ENCODE measurements at places on chromosomes 13 and 19. TPM values are rescaled to one million over a fixed set of nuclear protein-coding genes. Genes with fewer than 3 reads are reported as not detected.

ZNF442 gene
- total RNA-seq, result 2.0 TPM

MBD3L3 gene
- not detected for total RNA-seq

FLT1 gene
- 90.2 TPM for total RNA-seq

MISP3 gene
- total RNA-seq, result 0.92 TPM

PCDH9 gene
- 0.77 TPM for total RNA-seq

XPO4 gene
- 33.3 TPM for total RNA-seq

C5AR1 gene
- not detected for total RNA-seq

PSG6 gene
- not detected for total RNA-seq

- DNase-seq, result peak; percentile 49
Measured at GRCh38 chr19:57434386-57435061, 601 bp upstream of the ZNF749 start.

DNA sequence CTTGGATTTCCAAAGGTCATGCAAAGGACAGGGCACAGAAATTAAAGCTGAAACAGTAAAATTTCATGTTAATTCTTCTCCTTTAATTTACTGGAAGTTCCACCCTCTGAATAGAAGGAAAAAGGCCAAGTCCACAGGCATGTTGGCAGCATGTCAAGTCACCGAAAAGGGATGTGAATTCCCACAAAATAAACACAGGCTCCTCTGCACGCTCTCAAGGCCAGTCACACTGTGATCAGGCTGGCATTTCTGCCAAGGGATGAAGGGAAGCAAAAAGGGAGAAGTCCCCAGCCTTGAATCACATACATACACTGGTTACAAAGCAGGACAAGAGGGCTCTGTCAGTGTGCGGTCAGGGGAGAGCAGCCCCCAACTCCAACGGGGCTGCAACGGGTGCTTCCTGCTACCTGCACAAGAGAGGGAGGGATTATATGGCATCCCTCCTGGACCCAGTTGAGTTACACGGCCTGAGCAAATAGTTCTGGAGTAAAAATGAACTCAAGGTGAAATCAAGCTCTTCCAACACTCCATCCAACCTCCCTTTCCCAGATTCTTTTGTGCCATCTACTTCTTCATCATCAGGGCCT lies 6.9 kb downstream of the DCLK1 start:
- DNase-seq, result no peak

GRCh38 chr19:54607785-54608150 lies 14.3 kb downstream of the LILRA1 start:
- DNase-seq, result no peak

- DNase-seq, result no peak
Measured at GRCh38 chr13:76148926-76149325, 512.8 kb downstream of the LMO7 start.

DNA sequence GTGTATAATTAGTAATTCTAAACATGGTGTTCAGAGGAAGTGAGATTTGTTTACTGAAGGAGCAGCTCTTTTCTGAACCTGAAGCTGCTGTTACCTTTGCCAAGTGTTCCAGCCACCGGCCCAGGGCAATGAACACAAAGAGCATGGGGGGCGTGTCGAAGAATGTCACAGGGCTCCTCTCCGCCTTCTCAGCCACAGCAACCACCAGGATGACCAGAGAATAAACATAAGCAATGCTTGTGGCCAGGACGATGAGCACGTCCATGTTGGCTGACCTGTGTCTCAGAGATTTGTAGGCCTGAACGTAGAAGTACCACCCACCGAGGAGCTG lies 53.1 kb downstream of the ATP7B start:
- DNase-seq, result no peak

DNA sequence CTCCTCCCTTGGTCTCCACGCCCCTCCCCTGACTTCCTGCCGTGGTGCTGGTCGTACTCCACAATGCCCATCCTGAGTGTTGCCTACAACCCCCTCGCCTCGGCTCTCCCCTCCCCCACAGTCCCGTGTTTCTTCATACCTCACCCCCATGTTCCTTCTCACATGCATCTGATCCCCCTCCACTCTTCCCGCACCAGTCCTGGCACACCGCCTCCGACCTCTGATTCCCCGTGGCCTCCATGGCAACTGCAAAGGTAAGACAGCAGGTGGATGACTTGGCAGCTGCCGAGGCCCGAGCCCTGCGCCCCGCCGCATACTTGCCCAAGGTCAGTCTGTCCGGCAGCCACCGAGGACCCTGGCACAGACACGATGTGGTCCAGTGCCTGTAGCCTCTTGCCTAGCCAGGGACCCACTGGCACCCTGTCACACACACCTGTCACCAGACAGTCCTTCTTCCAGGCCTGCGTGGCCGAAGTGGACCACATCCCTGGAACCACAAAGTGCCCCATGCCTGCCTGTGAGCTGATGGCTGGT lies 16.1 kb upstream of the SDHAF1 start:
- DNase-seq, result no peak

DNA sequence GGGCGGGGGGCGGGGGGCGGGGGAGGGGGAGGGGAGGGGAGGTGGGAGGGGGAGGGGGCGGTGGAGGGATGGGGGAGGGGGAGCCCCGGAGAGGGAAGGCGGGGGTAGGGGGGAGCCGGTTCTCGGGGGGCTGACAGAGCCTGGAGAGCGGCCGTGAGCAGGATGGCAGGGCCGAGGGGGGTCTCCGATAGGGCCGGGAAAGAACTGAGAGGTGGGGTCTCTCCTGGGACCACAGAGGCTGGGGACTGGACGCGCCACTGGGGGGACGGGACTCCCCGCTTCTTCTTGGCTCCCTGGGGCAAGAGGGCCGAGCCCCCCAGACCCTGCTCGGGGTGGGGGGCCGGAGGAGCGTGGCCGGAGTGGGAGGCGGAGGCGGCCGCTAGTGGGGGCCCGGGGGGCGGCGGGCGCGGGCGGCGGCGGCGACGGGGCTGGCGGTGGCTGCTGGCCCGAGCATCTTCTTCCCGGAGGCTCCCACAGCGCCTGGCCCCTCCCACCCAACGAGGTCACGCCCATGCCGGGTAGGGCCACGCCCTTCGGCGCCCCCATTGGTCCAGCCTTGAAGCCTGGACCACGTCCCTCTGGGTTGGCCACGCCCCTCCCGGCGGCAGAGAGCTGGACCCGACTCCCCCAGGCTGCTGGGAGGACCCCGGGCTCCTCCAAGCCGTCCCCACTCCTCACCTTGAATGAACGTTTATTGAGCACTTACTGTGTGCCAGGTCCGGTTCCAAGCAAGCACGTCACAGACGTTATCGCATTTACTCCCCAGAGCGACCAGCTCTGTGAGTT lies at the start of gene NOVA2:
Gene NOVA2, minus strand, starts transcription at position 313 of the 786 bp plus-strand sequence. CDS start 514 bp downstream, outside the sequence.
- DNase-seq, result peak; percentile 83

DNA sequence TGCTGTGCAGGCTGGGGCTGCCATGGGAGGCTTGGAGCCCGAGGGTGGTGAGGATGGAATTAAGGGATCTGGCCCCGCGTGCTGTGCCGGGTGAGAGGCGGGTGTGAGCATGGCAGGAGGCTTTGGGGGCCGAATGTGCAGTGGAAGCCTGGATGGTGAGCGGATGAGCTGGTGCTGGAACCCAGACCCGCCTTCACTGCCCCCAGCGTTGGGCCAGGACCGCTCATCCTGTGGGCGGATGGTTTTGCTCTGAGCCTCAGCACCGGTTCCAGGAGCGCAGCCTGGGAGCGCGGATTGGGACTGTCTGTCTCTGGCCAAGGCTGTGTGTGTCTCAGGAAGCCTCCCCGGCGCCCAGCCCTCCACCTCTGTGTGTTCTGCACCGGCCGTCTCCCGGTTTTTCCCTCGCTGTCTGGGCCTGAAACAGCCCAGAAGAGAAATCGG lies 16.7 kb downstream of the KDM4B start:
- DNase-seq, result no peak

DNA sequence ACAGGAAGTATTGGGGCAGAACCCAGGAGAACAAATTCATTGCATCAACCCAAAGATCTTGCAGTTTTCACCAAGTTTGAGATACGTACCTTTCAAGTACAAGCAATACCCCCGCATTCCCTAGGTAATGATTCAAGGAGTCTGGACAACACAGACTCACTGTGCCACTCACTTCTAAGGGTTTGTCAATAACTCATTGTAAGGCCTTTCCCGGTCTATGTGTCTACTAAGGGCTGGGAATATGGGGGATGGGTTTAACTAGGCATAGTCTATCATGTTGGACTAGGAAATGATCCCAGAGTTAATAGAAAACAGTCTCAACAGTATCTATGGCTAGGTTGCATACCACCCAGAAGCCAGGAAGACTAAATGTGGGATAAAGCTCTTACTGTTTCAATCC lies 8.3 kb upstream of the ITM2B start:
- no peak for DNase-seq

DNA sequence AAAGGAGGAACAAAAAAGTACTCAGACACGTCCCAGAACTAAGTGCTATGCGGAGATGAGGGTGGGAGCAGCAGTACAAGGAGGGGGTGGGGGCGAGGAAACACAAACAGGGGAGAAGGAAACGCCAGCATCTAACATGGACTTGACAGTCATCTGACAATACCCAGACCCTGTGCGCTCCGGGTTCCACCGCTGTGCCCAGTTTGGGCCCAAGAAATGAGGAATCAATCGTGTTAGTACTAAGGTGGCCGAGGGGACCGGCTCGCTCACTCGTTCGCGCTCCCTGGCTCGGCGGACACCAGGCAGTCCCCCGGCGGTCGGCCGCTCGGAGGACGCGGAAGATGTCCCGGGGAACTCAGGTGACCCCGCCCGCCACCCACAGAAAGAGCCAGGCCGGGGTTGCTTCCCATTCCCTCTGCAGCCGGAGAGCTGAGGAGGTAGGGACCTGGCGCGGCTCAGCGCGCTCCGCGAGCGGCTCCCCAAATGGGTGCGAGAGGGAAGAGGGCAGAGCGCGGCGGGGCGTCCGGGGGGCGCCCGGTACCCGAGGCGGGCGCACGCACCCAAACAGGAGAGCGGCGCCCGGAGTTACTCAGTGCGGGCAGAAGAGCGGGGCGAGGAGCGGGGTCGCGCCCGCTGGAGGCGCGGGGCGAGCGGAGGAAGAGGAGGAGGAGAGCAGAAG lies 616 bp downstream of the TSHZ3 start:
- peak; percentile 54 for DNase-seq

- no peak for DNase-seq
Measured at GRCh38 chr19:2716275-2716650, 4.9 kb downstream of the DIRAS1 start.

DNA sequence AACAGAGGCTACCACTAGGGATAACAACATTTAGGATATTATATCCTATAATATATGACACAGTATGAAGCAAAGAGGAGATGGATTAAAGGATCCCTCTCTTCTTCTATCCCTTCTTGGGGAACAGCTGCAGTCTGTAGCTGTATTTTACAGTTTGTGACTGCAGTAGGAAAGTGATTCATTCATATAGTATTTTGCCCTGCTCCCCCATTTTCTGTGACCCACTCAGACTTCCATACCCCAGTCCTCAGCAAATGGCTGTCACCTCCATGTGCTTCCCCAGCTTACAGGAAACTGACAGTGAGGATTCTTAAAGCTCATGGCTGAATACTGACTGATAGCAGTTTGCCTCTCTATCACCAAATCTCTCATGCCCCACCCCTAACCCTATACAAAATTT lies 27.5 kb downstream of the MICU2 start:
- DNase-seq, result no peak

DNA sequence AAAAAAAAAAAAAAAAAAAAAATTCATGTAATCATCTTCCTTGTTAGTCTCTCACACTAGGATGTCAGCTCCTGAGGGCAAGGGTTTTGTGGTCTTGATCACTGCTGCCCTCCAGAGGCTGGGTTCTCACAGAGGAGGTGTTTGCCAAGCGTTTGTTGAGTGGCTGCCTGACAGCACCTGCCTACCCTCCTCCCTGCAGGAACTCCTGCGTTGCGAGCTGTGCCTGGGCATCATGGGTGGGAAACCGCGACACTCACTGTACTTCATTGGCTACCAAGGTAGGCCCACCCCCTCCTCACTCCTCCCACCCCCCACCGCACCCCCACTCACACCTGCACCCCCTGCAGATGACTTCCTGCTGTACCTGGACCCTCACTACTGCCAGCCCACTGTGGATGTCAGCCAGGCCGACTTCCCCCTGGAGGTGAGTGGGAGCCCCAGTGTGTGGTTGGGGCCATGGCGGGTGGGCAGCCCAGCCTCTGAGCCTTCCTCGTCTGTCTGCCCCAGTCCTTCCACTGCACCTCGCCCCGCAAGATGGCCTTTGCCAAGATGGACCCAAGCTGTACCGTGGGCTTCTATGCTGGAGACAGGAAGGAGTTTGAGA lies 8.1 kb downstream of the ATG4D start:
- no peak for DNase-seq

GRCh38 chr19:41746593-41747227 lies 8.6 kb upstream of the CEACAM6 start:
- DNase-seq, result peak; percentile 46

DNA sequence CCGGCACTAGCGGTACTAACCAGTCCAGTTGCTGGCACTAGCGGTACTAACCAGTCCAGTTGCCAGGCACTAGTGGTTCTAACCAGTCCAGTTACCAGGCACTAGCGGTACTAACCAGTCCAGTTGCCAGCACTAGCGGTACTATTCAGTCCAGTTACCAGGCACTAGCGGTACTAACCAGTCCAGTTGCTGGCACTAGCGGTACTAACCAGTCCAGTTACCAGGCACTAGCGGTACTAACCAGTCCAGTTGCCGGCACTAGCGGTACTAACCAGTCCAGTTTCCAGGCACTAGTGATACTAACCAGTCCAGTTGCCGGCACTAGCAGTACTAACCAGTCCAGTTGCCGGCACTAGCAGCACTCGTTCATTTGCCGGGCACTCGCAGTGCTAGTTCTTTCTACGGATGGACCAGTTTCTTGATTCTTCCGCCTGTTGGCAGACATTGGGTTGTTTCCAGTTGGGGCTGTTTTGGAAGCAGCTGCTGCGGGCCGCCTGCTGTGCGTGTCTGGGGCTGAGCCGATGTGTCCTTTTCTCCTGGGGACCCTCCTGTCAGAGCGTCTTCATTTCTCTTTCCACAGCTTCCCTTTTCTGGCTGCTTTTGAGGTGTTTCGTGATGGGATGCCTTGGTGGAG lies 123.4 kb upstream of the MCF2L start:
- no peak for DNase-seq

GRCh38 chr13:98873377-98874028 lies 104.4 kb downstream of the DOCK9 start:
- no peak for DNase-seq

DNA sequence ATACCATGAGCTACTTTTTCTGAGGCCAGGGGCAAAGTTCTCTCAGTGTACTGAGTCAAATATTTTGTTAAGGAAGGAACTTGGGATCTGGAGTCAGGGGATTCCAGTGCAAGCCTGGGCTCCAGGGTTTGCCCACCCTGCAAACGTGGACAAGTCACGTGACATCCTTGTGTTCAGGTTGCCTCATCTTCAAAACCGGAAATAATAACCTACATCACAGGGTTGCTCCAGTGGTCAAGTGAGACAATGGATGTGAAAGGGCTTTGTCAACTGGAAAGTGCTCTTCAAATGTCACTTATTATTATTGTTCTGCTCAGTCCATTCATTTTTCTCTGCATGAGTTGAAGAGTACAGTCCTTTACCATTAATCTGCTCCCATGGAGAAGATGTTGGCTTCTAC lies 414.9 kb downstream of the COG6 start:
- DNase-seq, result no peak

GRCh38 chr13:49550942-49551644 lies 34.3 kb downstream of the RCBTB1 start:
- no peak for DNase-seq

DNA sequence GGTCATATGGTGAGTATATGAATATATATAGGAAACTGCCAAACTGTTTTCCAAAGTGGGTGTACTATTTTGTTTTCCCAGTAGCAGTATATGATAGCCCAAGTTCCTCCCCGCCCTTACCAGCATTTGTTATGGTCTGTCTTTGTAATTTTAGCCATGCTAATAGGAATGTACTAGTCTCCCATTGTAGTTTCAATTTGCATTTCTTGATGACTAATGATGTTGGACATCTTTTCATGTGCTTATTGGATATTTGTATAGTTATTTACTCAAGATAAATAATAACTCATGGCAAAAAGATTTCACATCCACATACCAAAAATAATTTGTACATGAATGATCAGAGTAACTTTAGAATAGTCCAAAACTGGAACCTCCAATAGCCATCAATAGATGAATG lies 75.3 kb upstream of the SERP2 start:
- no peak for DNase-seq

All from H1 (cell line).